ENCODE measurements at places on chromosomes 1 and 21.

DNA sequence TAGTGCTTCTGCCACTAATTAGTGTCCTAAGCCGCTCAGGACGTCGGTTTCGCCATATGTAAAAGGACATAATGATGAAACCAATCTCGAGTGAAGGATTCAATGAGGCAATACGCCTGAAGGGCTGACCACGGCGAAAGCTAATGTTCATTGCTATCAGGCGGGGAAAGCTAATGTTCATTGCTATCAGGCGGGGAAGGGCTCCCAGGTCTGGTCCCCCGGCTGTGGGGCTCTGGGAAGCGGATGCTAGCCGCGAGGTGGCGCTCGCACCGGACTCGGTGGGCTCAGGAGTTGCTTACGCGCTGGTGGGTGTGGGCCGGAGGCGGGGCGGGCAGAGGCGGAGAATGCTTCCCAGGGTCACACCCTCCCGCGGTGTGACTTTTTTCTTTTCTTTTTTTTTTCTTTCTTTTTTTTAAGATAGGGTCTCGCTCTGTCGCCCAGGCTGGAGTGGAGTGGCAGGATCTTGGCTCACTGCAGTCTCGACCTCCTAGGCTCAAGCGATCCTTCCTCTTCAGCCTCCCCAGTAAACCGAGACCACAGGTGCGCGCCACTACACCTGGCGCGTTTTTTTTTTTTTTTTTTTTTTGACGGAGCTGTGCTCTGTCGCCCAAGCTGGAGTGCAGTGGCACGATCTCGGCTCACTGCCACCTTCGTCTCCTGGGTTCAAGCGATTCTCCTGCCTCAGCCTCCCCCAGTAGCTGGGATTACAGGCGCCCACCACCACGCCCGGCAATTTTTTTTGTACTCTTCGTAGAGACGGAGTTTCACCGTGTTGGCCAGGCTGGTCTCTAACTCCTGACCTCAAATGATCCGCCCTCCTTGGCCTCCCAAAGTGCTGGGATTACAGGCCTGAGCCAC, 1.1 kb upstream of the PEAR1 start:
- DNase-seq = peak; percentile 54

- DNase-seq = no peak
These were observed 13.3 kb upstream of the CHI3L2 start for GRCh38 chr1:111214074-111214801.

- no peak for DNase-seq
These were observed 68.5 kb downstream of the NDUFS5 start for GRCh38 chr1:39094685-39095084.

DNA sequence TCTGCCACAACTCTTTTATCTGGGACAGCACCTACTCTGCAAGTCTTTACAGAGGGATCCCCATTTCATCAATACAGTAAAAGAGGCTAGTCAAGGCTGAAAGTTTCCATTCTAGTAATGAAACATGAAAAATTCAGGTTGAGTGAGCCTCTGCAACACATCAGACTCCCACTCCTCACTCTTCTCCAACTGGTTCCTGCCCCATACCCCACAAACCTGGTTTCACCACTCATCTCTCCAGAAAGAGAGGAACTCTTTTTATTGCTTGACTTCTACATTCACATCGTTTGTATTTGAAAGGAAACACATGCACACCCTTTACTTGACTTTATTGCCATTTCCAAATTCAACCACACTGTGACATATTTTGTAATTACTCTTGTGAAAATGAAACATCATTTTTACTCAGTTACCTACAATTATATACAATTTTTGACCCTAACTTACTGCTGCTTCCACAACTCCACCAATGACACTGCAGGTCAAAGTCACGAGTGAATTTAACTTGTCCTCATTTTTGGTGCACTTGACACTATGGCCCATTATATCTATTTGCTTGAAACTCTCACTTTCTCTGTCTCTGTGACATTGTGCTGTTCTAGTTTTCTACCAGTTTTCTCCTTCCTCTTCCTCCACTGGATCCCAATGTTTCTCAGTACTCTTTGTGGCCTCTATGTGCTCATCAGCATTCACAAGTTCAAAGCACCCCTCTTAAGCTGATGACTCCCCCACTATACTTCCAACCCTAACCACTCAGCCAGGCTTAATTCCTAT, 8.0 kb downstream of the STX6 start:
- no peak for DNase-seq

GRCh38 chr1:200624679-200625335, 4.3 kb upstream of the KIF14 start:
- DNase-seq = no peak
